ENCODE measurements at places on chromosomes 11 and 22.
A peak's percentile ranks its signal among the peaks of the same experiment; 100 is the strongest.

- no peak for DNase-seq
Measured at GRCh38 chr22:30121960-30122359, 41.7 kb downstream of the HORMAD2 start.

GRCh38 chr22:45671783-45672563 is at the start of gene ATXN10:
TSS of gene ATXN10 (plus strand) at chr22:45671834. CDS start at chr22:45672064, 230 bp downstream.
- DNase-seq, result peak; percentile 52

GRCh38 chr11:25453471-25453870 is 878.5 kb upstream of the ANO3 start:
- DNase-seq, result no peak

- DNase-seq, result no peak
Measured at GRCh38 chr11:12534549-12534948, 139.7 kb upstream of the TEAD1 start.

DNA sequence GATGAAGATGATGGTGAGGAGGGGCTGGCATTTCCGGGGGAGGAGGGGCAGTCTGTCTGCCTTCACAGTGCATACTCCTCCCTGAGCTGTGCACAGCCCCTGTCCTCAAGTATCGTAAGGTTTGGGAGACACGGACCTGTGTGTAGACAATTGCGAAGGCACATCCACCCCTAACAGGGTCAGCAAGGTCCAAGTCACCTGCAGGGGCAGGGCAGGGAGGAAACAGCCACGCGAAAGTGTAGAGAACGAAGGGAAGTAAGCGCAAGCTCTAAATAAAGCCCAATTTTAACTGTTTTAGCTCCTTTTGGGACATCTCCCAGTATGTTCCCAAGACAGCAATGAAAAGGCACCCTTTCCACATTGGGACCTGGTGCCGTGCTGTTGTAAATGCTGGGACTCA is 448.2 kb downstream of the TBC1D22A start:
- DNase-seq, result no peak

GRCh38 chr22:43011079-43011478 is 3.9 kb downstream of the PACSIN2 start:
- no peak for DNase-seq

GRCh38 chr11:47248304-47248663 is 330 bp downstream of the ACP2 start:
- no peak for DNase-seq

DNA sequence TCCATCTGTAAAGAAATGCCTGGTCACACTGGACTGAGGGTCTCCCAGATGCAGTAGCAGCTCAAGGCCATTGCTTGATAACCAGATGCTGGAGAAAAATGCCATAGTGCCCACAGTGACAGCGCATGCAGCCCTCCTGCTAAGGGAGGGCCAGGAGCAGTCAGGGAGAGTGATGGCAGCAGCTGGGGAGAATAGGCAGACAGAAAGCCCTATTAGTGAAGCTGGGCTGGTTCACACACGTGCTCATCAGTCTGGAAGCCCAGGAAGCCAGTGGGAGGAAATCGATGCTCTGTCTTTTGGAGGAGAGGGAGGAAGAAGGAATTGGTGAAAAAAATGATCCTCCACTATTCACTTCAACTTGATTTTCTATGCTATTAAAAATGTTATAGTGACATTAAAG is 82.9 kb downstream of the OSBP2 start:
- DNase-seq, result no peak

- no peak for DNase-seq
Measured at GRCh38 chr11:77370217-77370616, 68.7 kb upstream of the GDPD4 start.

- peak; percentile 53 for DNase-seq
Measured at GRCh38 chr22:24156141-24156912, 25.0 kb upstream of the SUSD2 start.

GRCh38 chr22:50170453-50171318 is at the start of gene PANX2:
TSS of gene PANX2 (plus strand) at chr22:50170731. CDS start at chr22:50170731, 0 bp downstream.
- DNase-seq, result no peak

Measured in activated T-helper 9 cell treated with anti-CD3 and anti-CD28 coated beads, Interleukin-2, amount 50 U/mL, for 16 hours (primary cell).